ENCODE measurements at places on chromosomes 5 and 9.
A peak's percentile ranks its signal among the peaks of the same experiment; 100 is the strongest.

DNA sequence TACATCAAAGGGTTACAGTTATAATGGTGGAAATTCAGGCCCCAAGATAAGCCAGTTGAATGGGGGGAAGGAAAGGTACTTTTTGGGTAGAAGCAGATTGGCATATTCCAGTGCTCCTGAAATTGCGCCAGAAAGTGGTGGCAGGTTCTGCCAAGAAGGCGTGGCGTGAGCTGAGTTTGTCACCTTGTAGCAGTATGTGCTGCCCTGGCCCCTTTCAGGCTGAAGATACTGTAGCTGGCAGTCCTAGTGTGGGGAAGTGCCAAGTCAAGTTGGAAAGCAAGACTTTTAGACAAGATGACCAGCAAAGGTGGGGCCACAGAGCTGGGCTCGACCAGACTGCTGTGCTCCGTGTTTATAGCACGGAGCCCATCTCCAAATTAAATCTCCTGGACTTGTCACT, 133.6 kb upstream of the GLRA1 start:
- no peak for DNase-seq

DNA sequence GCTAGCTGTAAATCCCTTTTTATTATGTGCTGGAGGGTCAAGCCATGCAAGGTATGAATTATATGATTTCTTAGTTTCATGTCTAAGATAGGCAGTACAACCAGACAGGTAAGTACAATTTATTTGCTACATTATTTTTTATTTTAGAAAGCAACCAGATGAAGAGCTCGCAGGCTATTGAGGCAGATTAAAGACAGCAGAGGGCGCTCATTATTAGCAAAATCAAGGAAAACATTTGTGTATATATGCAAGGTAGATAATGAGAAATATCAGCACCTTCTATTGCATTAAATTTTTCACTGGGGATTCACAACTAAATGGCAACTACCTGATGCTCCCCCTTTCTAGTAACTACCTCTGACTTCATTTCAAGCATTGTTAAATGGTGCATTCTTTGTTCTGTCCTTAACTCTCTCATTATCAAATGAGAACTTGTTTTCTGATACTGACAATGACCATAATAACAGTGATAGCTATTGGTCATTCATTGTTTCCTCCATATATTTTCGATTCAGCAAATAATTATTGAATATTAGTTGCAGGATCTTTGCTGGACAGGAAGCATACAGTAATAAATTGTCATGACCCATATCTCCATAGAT, 8.6 kb downstream of the SCGB3A2 start:
- no peak for DNase-seq

DNA sequence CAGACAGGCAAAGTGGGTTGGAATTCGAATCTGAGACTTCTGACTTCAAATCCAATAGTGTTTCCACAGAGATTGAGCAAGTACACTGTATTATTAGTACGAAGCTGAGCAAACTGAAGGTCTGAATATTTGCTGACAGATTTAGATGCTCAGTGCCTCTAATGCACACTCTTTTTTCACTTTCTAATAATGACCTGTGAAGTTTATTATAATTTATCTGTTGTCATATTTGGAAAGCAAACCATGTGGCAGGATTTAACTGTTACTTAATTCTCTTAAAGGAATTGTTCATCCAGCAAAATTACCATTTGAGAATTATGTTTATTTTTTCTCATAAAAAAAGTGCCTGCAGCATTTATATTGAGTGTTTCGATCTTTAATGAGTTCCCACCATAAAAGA, 277.3 kb downstream of the DMRT2 start:
- no peak for DNase-seq

GRCh38 chr5:170302653-170303501, 5.3 kb upstream of the LCP2 start:
- peak; percentile 38 for DNase-seq

DNA sequence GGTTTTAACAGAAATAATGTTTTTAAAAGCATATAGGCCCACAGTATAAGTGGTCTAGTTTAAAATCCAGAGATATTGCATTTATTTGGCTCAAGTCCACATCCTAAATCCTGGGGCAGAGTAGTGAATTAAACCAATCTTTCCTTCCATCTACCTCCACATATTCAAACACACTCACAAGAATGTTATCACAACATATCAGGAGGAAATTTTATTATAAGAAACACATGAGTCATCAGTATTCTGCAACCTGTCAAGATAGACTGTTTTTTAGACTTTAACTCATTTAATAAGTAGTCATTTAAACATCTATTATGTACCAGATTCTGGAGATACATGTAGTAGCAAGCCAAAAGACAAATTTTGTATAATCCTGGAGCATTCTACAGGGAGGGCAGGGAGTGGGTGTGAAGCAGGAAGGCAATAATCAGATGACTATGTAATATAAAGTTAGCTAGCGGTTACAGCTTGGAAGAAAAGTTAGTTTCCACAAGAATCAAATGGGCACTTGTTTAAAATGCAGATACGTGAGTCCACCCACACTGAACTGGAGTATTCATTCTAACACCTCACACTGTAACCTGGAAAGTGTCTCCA, 187.3 kb upstream of the PIK3R1 start:
- no peak for DNase-seq

DNA sequence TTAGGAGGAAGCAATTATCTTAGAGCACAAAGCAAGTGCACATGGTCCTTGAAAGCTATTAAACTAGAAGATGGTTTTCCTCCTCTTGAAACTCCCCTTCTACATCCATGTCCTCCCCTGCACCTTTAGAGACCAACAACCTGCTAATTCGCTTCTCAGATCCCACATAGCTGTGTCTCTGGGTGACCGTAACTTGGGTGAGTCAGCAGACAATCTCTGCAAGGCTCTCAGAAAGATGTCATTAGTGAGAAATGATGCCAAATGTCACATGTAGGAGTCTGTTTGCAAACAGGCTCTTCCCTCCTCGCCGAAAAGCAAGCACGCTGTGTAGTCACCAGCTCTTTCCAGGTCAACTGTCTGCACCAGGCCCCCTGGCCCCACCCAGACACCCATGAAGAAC, 291.8 kb downstream of the SLIT3 start:
- DNase-seq, result no peak

DNA sequence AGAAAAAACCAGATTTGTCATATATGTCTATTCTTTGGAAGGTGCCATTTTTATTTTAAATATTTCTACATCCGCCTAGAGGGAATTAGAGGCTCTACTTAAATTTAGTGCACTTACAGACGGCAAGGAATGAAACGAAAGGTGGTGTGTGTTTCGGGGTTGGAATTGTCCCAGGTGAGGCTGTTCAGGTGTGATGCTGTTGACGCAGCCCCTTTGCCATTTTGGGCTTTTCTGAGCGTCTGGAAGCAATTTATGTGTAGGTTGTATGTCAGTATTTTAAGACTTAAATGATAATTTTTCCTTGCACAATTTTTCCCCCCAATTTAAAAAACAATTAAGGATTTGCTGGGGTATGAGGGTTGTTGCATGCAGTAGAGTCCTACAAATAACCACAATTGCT, 2.0 kb downstream of the TENT4A start:
- DNase-seq, result no peak

DNA sequence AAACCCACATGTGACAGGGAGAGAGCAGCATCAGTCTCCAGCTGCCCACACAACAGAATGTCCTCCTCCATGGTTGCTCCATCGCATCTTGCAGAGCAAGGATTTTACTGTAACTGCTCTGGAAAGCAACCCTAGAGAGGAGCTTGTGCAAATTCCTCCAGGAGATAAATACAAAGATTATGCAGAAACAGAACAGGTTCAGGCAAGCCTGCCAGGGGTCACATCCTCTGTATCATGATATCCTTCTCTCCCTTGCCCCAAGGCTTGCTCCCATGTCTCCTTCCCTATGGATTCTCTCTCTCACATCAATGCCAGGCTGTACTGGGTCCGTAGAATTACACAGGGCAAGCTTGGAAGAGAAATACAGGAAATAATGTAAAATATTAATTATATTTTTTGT, 226.0 kb downstream of the MPDZ start:
- DNase-seq, result no peak

- DNase-seq, result no peak
Observed at GRCh38 chr5:140842798-140843733, 2.1 kb downstream of the PCDHA8 start.

- DNase-seq, result no peak
Observed at GRCh38 chr5:124741711-124742496, 4.5 kb downstream of the ZNF608 start.

DNA sequence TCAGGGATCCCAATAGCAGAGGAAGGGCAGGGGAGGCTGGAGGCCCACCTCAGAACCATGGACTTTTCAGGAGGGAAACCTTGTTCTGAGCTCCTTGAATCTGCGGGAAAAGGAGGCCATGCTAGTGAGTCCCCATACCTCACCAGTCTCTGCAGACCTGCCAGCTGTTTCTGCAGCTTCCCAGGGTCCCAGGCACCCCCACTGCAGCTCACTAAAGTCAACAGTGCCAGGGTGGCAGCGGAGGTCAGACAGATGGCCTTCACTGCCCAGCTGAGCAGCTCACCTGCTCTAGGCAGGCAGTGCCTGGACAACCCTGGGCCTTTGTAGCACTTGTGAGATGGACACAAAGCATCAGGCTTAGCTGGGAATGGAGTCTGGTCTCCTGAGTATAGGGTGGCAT, 4.4 kb upstream of the SLC27A4 start:
- DNase-seq, result no peak

DNA sequence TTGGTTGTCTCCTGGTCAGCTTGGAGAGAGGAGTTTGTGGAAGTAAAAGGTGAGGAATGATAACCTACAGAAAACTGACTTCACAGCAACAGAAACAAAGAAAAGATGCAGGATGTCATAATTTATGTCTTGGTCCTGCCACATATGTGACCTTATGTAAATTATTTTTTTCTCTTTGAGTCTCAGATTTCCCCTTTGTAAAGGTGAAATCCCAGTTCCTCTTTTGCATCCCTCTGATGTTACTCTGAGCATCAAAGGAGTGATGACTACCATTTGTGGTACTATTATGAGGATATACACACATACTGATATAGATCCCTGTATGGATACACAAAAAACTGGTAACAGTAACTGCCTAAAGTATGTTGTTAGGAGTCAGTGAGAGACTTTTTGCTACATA, 1.4 kb upstream of the THG1L start:
- no peak for DNase-seq

- DNase-seq, result no peak
Observed at GRCh38 chr9:101566904-101567724, 27.7 kb downstream of the PPP3R2 start.

GRCh38 chr9:109794361-109795012, 14.5 kb downstream of the PALM2AKAP2 start:
- DNase-seq, result no peak

DNA sequence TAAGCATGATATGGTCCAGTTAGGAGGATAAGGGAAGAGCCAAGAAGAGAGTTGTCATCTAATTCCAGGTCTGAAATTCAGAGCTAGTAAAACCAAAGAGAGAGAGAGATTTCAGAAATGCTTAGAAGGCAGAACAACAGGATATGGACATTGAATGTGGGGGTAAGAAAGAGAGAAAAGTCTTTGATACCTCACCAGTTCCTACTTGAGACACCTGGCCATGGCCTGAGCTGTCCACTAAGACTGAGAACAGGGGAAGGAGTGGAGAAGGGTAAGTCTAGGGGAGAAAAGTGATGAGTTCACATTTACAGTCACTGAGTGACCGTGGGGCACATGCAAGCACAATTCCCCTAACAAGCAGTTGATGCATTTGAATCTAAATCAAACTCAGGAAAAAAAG, 35.5 kb downstream of the TIMD4 start:
- no peak for DNase-seq

Data from activated CD4-positive, CD25-positive, alpha-beta regulatory T cell treated with anti-CD3 and anti-CD28 coated beads, Interleukin-2, amount 50 U/mL, for 16 hours (primary cell).